Fibroblast of skin of back (primary cell): ENCODE measurements at places on chromosomes 3 and 15.

DNA sequence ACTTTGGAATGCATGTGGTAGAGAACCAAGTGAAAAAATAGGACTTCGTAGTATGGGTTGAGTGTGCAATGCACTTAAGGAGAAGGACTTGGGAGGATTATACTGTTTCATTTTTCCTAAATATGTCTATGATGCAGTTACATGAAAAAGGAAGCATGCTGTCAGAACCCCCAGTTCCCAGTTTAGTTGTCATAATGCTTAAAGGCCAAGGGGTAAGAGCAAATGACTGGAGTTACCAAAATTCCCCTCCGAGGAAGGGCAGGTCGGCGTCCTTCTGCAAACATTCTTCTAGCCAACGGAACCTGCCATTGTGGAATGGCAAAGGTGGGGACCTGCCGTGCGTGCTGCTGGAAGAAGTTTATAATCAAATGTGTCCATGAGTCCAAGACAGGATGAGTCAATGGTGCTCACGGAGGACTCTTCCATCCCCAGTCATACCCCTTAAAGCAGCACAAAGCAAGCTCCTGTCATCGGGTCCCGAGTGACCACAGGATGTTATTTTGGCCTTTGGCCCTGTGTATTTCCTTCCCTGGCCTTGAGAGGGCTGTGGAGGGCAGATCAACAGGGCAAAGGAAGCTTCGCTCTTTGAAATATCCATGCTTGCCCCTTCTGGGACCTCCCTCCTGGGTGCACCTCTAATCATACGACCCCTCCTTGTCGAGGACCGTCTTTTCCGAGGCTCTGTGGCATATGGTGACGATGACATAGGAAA lies 93.2 kb downstream of the SLCO3A1 start:
- DNase-seq = no peak

DNA sequence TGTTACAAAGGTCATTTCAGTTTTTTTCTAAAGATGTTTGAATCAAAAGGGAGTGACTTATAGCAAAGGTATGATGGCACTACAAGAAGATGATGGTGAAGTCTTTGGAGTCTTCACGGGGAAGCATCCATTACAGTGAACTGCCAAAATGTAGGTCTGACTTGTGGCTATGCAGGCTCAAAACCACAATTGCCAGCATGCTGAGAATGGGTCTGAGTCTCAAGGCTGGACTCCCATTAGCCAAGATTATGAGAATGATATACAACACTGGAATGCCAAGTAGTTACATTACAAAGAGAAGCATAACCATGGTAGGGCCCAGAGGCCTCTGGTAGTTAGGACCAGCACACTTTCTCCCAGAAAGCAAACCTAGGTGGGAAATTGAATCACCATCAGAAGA lies 194.2 kb downstream of the MTHFS start:
- DNase-seq = peak; percentile 35

- DNase-seq = no peak
Observed at GRCh38 chr3:186035277-186035676, 73.6 kb downstream of the ETV5 start.

DNA sequence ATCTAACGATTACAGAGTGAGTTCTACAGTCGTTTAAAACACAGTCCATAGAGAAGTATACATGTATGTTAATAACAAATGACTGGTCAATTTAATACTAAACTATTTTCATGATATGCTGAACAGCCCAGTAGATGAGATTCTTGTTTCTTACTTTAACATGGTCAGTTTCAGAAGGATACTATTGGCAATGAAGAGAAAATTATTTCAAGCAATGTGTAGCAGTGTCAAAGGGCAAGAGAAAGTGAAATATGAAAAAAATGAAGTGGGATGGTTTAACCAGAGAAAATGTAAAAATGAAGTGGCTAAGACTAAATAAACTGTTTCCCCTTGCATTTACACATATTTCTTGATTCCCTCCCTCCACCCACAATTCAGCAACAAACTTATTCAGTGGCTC lies 192.1 kb upstream of the TTC14 start:
- DNase-seq = no peak

DNA sequence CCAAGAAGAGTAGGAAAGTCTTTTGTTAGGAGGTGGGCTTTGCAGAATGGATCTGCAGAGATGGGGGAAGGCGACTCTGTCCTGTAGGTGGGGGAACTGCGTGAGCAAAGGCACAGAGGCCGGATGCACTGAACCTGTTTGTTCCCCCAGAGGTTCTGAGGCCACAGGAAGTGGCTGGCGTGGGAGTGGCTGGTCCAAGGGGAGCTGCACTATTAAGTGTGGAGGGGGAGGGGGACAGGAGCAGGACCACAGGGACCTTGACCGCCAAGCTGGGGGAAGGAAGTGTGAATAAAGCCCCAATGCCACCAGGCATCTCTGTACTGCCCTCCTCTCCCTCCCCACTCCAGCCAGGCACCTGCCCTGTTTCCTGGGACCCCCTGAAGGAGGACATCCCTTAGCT lies 51.8 kb downstream of the CYP11A1 start:
- DNase-seq = peak; percentile 7

GRCh38 chr3:176577447-176577846 lies 619.8 kb downstream of the TBL1XR1 start:
- DNase-seq = no peak

DNA sequence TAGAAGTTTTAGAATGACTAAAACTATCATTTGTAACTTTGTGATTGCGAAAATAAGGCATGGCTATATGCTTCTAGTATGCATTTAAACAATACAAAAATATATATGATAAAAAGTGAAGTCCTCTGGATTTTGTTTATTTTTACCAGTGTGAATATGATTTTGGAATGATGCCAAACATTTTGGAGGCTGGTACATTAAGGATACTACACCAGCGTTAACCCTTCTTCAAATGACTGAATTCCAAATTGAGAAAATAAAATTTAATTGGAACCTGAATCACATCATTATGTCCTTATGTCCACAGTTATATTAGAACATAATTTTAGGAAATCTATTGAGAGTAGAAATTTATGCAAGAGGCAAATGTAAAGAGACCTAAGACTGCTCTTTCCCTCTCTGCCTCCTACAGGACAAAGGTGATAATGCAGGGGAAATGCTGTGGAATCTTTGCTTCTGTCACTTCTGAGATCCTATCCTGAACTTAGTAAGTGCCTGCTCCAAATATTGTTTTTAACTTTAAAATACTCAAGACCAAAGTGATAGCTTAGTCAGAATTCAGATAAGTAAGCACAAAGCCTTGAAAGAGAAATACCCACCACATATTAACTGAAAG lies 121.1 kb upstream of the NANOGP8 start:
- DNase-seq = peak; percentile 13

DNA sequence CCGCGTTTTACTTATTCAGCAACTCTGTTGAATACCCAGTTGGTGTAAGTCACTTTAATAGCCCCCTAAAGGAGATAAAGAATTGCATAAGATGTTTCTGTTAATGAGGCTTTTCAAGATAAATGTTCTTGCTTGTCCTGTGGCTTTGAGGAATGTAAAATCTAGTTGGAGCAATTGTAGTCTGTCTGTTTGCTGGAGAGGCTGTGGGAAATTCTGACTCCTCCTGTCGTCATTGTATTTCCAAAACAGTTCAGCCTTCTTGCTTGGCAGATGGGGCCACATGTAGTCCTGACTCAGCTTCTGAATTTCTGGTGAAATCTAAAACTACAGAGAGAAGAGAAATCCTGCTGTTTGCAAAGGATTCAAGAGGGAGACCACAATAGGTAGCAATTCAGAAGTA lies 114.4 kb downstream of the RYR3 start:
- DNase-seq = no peak
